ENCODE measurements at places on chromosomes 6 and 20.

DNA sequence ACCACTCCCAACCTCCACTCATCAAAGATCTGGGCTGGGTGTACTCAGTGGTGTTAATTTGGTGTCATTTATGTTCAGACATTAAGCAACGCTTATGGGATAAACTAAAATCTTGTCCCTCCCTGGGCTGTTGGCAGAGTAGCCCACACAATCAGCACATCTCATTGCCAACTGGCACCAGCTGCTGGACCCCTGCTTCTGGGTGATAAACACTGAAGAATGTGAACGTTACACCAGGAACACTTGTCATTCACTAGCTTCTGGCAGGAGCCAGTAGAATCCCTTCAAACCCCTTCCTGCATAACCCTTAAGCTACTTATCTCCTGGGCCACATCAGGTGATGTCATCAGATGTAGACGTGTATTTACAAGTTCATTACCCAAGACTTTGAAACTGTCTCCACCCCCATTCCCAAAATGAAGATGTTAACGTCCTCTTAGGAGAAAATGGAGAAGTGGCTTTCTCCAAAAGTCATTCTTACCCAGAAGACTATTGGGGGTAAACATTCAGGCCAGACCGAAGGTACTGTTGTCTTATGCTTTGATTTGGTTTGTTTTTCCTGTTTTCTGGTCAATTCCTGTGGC is 107.8 kb upstream of the CD93 start:
- no peak for DNase-seq

- no peak for DNase-seq
Measured at GRCh38 chr6:79686707-79687309, 55.7 kb downstream of the SH3BGRL2 start.

DNA sequence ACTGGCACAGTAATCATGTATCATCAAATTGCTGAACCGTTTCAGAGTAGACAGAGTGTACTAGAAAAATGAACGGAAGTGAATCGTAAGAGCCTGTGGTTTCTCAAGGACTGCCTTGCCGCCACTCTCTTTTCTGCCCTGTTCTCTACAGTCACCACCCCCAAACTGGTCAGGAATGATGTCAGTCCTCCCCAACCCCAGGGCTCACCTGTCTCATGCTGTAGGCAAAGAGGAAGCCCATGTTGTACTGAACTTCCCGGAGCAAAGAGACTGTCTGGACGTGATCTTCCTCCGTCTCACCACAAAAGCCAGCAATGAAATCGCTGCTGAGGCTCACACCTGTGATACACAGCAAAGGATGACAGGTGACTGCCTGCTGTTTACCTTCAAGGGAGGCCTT is 31.0 kb downstream of the CDK5RAP1 start:
- no peak for DNase-seq

DNA sequence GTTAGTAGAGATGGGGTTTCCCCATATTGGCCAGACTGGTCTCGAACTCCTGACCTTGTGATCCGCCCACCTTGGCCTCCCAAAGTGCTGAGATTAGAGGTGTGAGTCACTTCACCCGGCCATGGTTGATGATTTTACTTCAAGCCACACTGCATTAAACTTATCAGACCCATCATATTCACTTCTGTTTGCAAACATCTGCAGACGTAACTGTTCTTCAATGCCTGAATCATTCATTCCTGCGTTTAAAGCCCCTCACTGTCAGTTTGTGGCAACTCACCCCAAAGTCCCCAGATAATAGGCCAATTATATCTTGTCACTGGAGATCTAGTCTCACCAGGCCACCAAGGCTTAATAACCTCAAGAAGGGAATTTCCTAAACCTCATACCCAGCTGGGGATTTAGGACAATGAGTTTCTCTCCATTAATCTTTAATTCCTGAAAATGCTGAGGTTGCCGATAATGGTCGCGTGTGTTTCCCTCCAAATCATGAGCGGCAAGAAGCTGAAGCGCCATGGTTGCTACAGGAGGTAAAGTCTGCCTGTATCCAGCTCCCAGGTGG is 229.6 kb downstream of the LY86 start:
- DNase-seq = no peak

DNA sequence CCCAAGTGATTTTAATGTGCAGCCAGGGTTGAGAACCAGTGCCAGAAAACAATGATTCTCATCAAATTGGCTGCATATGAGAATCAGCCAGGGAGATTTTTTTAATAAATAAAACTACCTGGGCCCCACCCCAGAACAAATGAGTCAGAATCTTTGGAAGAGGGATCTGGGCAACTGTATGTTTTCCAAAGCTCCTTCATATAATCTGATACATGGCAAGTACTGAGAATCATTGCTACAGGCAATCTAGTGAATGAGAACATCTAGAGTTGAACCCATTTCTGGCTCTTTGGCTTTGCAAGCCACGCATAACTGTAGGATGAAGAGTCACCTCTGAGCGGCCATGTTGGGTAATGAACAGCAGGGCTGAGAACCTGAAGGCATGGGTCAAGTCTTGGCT is 26.1 kb upstream of the DSP start:
- DNase-seq = no peak

- no peak for DNase-seq
Measured at GRCh38 chr6:157699777-157700636, 123.0 kb upstream of the SNX9 start.

DNA sequence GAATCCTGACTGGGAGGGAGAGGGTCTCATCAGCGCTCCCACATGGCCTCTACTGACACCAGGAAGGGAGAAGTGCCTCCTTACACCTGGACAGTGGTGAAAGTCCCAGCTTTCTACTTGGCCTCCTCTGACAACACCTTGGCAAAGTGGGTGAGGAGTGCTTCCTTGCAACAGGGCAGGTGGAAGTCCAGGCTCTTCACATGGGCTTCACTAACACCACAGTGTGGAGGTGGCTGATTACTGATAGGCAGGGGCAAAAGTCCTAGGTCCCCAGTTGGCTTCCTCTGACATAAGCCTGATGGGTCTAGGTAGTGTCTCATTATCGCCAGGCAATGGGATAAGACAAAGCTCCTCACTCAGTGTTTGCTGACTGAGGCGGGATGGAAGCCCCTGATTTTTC is 9.5 kb upstream of the HLA-DRA start:
- no peak for DNase-seq

- no peak for DNase-seq
Measured at GRCh38 chr6:132790450-132790849, 8.0 kb downstream of the SLC18B1 start.
